ENCODE measurements at places on chromosomes 12 and 14.

- DNase-seq = no peak
Observed at GRCh38 chr12:2507814-2508213, 287.0 kb upstream of the FKBP4 start.

DNA sequence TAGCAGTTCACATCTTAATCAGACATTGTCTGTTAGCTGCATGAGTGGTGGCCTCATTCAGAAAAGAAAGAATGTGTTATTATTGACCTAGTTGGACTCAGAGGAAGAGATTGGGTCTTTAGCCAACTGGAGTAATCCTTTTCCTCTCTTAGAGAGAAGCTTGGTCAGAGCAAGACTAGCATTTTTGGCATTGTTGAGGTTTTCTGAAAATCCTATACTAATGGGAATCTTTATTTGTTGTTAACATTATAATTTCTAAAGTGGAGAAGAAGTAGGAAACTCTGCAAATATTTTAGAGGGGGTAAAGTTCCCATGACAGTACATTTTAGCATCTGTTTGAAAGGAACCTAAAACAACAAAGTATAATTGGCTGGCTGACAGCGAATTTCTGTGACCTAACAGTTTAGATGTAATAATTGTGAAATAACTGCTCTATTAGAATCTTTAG lies 9.7 kb downstream of the TOX4 start:
- no peak for DNase-seq

DNA sequence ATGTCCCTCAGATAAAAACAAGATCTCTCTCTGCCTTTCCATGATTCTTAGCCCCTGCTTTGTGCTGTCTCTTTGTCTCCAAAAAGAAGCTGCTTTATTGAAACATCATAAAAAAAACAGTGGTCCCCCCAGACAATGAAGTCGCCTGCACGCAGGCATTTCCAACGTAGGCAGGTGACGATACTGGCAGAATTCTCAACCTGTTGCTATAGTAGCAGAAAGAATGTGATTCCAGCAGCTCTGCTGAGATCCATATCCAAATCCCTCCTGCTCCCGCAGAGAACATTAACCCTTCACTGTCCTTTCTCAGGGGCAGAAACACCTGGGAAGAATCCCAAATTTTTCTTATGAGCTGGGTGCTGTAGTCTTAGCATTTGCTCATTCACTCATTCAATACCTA lies 84.8 kb downstream of the STON2 start:
- no peak for DNase-seq

DNA sequence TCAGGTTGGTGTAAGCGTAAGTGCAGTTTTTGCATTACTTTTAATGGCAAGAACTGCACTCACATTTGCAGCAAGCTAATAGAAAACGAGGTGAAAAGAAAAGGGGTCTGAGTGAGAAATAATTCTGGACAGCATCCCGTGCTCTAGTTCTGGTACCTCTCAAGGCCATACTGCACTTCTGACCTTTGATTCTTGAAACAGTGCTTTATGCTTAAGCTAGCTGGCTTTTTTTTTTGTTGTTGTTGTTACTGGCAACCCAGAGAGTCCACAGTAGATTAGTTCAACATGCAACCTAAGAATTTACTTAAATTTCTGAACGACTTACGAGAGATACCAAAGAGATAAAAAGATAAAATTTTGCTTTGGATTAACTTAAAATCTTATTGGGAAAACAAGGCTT lies 75.2 kb upstream of the PRKD1 start:
- no peak for DNase-seq
